ENCODE measurements at places on chromosomes 1 and 21.

GRCh38 chr1:22794647-22795365 lies 84.2 kb downstream of the EPHB2 start:
- DNase-seq, result peak; percentile 63

DNA sequence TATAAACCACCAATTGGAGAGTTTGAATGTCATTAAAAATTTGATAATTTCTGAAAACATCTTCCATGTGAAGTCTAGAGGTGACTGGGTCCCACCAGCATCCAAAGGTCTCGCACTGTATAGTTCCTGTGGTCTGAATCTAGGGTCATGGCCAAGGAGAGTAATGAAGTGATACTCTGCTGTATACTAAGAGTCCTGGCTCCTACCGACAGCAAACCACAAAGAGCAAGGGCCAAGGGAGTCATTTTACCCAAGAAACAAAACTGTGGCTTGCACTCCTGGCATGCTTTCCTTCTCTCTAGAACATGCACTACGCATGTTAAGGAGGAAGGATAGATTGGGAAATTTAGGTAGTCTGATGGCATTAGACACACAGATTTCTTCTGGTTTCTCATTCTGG lies 115.6 kb downstream of the BRINP2 start:
- peak; percentile 29 for DNase-seq

DNA sequence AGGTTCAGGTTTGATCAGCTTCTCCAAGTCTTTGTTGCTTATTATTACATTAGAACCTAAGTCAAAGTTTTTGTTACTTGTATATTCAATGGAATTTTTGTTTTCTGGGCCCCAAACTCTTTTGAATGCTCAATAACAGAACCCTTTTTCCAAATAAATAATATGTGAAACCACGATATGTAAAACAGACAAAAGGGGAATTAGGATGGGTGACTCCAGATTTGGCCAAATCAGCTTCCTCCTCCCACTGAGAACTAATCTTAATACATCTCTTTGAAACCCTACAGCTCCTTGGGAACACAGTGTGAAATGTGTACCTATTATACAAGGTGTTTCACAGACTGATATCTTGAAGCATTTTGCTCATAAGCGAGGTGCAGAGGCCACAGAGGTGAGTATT lies 67.0 kb upstream of the TNFSF18 start:
- DNase-seq, result no peak

DNA sequence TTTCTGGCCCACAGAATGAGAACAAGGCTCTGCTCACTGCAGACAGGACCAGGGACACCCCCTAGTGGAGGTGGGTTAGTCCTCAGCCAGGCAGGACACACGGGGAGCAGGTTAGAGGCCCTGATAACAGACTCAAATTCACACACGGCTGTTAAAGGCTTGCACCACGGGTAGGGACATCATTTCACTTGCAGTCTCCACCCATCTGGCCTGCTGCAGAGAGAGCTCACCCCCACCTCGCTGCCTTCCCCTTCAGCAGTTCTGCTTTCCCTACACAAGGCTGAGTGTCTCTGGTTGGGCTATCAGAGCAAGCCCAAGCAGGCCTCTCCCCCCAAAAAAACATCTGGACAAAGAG lies 20.6 kb downstream of the MEF2D start:
- no peak for DNase-seq

- DNase-seq, result peak; percentile 79
Measured at GRCh38 chr1:9753121-9753531, 70.6 kb downstream of the CLSTN1 start.
